LoVo (cell line): ENCODE measurements at places on chromosomes 6 and 20.
A peak's percentile ranks its signal among the peaks of the same experiment; 100 is the strongest.

- no peak for DNase-seq
Observed at GRCh38 chr20:56788671-56789610, 159.8 kb downstream of the TFAP2C start.

DNA sequence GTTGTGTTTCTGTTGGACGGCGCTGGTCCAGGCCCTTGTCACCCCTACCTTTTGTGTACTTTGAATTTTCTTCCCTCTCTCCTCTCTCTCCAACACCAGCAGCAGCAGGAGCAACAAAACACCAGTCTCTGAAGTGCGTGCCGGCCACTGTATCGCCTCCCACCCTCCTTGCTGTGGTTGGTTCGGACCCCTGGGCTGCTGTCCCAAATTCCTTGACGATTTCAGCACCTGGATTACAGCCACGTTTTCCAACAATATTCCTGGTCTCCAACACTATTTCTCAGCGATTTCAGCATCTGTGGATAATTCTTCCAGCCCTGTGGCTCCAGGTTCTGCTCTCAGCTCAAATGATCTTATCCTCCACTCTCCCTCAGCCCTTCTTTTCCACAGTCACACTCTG lies 11.8 kb downstream of the MAS1 start:
- no peak for DNase-seq

GRCh38 chr20:42744756-42745465 lies 444.8 kb downstream of the PTPRT start:
- no peak for DNase-seq

DNA sequence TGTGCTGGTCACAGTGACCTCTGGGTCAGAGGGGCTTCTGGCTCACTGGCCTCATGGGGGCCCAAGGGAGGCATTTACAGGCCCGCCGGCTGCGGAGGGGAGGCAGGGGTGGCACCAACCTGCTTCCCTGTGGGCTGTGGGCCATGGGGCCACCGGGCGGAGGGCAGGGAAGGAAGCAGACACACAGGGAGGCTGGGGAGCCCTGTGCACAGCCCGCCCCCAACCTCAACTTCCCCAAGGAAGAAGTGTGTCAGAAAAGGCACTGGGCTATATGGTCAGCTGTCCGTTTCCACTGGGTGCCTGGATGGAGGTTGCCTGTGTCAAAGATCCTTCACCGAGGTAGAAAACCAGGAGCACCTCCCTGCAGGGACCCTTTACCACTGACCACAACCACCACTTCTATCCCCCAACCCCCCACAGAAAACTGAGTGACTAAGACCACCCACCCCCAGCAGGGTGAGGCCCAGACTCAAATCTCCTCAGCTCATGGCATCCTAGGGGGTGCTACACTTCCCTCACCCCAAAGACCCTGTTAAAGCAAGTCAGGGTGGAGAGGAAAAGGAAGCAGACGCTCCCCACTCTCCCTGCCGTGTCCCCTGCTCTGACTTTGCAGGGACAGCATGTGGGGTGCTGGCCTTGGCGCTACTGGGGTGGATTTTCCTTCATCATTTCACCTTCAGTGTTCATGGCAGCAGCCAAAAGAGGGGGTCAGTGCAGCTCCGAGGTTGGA lies 5.6 kb downstream of the CST3 start:
- DNase-seq = no peak

DNA sequence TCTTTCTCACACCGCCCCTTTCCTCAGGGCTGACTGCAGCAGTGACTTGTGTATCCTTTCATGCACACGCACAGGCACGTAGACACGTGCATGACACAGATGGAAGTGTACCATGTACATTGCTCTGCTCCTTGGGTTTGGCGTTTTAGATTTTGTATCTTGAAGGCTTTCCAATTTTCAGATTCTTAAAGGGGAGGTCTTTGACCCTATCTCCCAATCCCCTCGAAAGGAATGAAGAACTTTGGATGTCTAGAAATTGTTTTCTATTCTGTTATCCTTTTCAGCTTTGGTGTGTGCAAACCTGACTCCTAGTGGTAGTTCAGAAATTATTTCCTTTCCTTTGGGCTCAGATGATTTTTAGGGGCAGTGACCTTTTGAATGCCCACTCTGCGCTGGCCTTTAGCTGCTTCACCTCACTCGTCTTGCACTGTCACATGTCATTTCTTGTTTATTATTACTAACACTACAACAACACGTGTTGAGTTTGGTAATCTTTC lies 63.0 kb downstream of the HIVEP1 start:
- no peak for DNase-seq

DNA sequence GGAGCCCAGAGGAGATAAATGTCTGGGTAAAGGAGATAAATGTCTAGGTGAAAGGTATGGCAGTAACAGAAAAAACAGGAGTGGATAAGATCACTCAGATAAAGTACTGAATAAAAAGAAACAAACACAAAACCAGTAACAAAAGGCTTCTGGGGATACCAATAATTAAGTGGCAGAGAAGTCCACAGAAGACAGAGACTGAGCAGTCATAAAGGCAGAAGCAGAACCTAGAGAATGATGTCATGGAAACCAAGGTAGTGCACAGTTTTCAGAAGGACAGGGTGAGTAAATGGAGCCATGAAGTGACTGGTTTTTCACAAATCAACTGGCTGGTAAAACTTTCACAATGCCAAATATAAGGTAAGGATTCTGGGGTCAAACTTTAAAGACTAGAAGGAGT lies 80.9 kb upstream of the PLN start:
- DNase-seq = no peak

- no peak for DNase-seq
Observed at GRCh38 chr6:134146268-134147033, 94.0 kb upstream of the SLC2A12 start.

- no peak for DNase-seq
Observed at GRCh38 chr6:167485186-167485978, 160.5 kb downstream of the TTLL2 start.

DNA sequence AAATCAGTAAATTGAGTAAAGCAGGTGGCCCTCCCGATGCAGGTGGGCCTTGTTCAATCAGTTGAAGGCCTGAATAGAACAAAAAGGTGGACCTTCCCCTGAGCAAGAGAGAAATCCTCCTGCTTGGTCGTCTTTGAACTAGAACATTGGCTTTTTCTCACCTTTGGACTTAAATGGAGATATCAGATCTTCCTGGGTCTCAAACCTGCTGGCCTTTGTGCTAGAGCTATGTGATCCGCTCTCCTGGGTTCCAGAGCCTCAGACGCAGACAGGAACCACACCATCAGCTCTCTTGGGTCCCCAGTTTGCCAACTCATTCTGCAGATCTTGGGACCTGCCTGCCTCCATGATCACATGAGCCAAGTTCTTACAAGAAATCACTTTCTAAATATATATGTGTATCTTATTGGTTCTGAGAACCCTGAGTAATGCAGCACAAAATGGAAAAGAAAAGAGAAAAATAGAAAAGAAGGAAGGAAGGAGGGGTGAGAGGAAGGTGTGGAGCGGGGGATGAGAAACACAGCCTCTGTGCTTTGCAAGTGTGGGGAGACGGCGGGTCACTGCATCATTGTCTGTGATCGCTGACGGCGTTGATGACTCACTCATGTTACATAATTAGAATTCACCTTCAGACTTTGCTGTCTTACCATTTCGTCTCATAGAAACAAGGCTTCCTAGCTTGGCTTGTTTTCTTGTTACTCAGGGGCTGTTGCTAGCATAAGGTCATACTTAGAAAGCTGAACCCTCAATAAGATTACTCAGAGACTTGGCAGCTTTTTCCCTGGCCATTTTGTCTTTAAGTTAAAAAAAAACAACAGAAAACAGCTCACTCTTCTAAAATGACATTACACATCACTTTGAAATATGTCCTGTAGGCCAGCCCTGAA lies 85.7 kb upstream of the NEDD9 start:
- DNase-seq = peak; percentile 68

DNA sequence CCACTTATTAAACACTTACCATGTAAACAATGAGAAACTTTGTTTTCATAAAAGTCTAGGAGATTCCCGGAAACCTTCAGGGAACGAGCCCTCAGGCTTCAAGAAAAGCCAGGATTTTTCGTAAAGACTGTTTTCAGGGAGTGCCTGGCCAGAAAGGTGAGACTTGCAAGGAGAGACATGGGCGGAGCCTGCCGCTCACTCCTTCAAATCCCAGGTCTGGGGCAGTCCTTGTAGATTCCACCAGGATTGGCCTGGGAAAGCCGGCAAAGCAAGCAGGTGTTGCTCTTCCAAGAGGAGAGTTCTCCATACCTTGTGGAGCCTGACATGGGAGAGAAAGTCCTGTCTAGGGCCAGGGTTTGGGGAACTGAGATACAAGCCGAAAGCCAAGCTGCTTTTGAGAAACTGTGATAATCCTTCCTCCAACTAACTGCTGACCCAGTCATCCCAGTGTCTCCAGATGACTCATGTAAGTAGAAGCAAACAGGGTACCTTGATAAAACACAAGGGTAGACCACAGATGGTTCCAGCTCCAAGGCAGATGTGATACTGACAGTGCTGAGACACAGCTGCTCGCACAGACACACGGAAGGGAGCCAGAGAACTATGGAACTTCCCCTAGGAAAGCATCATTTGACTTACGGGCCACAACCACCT lies 69.4 kb upstream of the NAA20 start:
- DNase-seq = no peak

DNA sequence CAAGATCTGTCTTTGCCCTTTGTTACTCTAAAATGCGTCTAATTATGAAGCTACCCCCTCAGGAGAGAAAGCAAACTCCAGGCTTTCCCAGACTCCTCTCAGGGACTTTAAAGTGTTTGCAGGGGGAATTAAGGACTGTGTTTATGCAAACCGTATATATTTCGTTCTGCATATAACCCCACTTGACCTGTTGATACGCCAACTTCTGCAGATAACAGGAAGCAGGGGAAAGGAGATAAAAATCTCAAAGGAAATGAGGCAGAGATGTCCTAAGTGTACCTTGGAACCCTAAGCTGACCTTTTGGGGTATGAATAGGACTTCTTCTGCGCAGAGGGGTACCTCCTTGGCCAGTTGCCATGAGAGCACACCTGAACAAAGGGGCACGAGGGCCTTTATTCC lies 8.1 kb downstream of the SYCP2L start:
- no peak for DNase-seq

GRCh38 chr6:160424256-160424655 lies 76.1 kb downstream of the SLC22A3 start:
- peak; percentile 23 for DNase-seq

GRCh38 chr6:69820018-69820417 lies 23.2 kb upstream of the LMBRD1 start:
- no peak for DNase-seq

DNA sequence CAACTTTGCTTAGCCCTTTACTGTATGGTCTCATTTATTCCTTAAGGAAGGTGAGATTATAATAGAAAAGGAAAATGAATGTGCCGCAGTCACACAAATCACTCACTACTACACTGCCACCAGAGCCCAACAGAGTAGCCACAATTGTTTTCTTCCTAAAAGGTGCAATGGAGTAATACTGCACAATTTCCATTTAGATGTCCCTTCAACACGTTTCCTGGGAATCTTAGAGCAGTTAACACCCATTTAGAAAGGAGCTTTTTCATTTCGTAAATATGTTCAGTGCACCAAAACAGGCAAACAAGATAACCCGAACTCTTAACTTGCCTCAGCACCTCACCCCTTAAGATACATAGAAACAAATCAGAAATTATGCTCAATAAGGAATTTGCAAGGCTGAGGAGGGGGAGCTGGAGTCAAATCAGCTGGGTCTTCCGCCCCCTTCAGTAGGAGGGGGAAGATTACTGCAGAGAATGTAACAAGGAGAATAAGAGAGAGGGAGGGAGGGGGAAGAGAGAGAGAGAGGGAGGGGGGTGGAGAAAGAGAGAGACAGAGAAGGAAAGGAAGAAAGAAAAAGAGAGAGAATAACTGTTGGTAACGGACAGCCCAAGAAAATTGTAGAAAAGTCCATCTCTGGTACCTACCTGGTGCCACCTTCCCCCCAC lies 155.5 kb downstream of the BCAS1 start:
- DNase-seq = no peak

GRCh38 chr20:42360621-42361020 lies 742.4 kb upstream of the CHD6 start:
- no peak for DNase-seq

DNA sequence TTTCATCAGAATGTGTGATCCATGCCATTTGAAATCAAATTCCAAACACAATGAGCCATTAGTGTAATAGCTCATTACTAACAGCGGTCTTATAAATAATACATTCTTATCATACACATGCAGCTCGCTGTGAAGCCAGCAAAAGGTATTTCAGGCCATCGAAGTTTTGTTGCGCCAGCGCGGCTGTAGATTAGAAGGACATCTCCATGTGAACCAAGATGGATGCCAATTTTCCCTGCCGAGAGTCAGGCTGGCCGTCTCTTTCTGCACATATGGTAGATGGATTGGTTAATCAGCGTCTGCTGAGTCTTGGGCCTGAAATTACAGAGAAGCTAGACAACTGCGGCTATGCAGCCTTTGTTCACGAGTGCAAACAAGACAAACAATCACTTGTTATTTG lies 44.1 kb downstream of the CFAP61 start:
- DNase-seq = no peak

DNA sequence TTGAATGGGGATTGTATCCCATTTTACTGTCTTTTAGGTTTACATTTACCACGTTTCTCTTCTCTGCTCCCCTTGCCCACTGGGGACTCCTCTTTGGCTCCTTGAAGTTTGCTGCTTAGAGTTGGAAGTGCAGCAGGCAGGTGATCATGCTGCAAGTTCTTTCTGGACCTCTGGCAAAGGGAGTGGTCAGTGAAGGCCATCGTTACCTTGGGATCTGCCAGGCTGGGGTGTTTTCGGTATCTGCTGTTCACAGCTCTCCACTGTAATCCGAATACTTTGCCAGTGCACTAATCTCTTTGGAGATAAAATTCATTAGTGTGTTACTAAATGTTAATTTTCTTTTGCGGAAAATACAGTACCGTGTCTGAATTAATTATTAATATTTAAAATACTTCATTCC lies 9.1 kb upstream of the EFCAB8 start:
- DNase-seq = no peak

DNA sequence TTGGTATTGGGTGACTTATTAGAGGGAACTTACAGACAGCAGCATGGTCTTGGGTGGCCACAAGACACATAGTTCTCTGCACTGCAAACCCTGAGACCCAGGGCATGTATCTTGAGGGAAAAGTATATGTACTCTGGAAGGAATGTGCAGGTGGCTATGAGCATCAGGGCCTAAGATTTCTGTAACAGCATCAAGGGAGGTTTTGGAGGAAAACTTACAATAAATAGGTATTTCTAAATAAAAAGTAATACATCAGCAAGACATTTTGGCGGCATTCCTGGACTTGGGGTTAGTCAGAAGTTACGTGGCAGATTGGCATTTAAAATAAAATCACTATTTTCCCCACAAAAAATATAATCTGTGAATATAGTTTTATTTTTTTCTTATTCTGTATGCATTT lies 8.0 kb upstream of the STX7 start:
- no peak for DNase-seq

- DNase-seq = no peak
Observed at GRCh38 chr6:46138281-46138680, 8.5 kb downstream of the ENPP4 start.

DNA sequence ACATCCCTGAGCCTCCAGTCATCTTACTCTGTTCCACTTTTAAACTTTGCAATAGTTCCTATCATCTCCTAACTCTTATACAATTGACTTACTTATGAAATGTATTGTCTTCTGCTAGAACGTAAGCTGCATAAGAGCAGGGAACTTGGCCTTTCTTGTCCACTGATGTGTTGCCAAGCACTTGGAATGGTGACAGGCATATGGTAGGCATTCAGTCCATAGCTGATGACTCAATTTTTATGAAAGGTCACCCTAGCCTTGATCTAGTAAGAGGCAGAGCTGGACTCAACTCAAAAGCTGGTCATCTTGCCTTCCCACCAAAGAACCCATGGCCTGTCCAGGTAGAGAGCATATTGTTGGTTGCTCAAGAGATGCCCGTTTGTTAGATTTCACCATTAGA lies 82.4 kb upstream of the FAM184A start:
- DNase-seq = no peak
